ENCODE measurements at places on chromosomes 7 and 10. TPM values are rescaled to one million over a fixed set of nuclear protein-coding genes. Genes with fewer than 3 reads are reported as not detected.

DNA sequence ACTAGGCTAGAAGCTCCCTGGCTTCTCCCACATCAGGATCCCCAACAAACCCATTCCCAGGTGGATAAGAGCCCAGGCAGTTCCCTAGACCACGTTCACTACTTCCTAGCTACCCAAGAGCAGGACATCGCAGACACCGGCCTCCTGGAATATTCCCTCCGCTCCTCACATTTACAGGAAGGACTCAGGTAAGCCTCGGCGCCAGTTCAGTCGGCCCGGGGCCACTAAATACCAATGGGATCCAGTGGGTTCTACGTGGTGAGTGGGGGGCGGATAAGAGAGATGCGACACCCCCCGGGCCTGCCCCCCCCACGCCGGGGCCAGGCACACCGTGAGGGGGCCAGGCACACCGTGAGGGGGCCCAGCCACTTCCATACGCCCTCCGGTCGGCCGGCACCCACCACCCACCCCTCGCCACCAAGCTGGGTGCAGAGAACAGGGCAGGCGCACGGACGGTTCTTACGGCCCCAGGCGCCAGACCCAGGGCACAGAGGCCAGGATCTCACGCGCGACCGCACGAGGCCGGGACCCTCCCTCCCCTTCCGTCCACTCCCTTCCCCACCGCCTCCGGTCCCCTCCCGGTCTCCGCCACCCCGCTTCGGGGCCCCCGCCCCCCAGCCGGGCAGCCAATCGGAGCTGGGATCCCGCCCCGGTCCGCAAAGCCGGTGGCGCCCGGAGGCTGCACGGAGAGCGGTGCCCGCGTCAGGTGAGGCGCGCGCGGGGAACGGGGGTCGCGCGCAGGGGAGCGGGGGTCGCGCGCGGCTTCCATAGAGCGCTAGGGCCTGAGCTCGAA lies at the start of gene BLVRA:
TSS of gene BLVRA (plus strand) at position 652 of the 793 bp plus-strand sequence. CDS start 12,479 bp downstream, outside the sequence.
- DNase-seq = no peak

DNA sequence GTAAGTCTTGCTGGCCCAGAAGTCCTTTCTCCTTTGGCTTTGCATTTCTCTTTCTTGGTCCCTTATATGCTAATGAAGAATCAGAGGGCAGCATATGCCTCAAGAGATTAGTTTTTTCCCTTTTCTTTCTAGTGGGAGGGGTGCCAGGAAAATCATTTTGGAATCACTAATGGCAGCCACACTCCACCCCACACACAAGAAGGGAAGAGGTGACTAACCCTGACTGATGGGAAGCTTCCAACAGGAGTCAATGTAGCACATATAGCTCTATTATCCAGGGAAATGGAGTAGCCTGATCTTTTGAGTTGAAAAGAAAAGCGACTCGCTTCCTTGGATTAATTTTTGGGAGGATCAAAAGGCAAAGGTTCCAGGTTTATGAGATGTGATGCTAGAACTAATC lies 225.3 kb downstream of the KIF20B start:
- no peak for DNase-seq

DNA sequence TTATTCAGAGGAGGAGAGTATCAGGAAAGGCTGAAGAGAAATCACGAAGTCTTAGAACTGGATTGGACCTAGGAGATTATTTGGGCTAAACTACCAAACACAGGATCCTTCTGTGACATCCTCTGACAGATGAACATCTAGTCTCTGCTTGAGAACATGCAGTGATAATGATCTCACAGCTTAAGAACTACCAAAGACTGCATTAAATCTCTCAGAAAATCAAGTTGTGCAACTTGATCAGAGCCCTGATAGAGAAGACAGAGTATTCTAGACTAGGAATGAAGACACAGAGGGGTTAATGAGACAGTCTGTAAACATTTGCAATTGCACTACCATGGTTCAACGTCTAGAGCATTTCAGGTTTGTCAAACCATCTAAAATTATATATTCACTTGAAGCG lies 37.1 kb upstream of the AGBL3 start:
- DNase-seq = no peak

DNA sequence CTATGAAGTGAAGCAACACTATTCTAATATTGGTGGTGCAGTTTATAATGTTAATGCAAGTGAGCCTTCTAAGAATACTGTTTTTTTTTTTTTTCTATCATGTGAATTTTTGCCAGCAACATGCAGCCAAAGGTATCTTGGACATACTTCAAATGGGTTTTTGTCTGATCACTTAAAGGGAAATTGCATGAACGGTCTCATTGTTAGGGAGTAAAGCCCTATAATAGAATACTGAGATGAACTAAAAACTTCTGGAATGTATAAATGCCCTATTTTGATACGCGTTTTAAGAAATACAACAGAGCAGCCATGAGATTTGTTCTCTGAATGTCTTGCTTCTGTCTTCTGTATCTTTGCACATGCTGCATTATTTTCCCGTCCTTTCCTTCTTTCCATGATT lies 10.5 kb upstream of the MDFIC start:
- no peak for DNase-seq

DNA sequence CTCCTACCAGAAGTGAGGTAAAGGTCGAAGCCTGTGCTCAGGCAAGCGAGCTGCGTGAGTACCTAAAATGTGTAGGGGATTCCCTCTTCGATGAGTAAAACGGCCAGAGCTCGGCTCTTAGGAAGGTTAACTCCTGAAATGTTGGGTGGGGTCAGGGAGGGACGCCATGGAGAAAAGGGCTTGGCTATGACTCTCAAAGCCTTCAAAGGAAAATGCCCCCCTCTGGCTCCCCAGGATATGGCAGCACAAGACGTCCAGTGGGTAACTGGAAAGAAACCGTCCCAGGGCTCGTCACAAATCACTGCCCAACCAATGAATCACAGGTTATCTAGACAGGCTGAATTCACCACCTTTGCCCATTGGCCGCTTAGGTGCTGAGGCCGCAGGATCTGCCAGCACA lies 58.0 kb downstream of the CALML3 start:
- no peak for DNase-seq

GRCh38 chr7:41702635-41703371 lies at the start of gene INHBA:
Gene INHBA (minus strand): TSS chr7:41703090. CDS start chr7:41700374, 2,716 bp downstream.
- DNase-seq = no peak

GRCh38 chr7:43884209-43884608 lies 14.9 kb upstream of the MRPS24 start:
- no peak for DNase-seq

- no peak for DNase-seq
These were observed 545.7 kb downstream of the GATA3 start for GRCh38 chr10:8600192-8600591.

GRCh38 chr10:81847675-81848074 lies 27.3 kb upstream of the NRG3 start:
- DNase-seq = no peak

- peak; percentile 48 for DNase-seq
These were observed 88.8 kb upstream of the MDFIC start for GRCh38 chr7:114832906-114833595.

DNA sequence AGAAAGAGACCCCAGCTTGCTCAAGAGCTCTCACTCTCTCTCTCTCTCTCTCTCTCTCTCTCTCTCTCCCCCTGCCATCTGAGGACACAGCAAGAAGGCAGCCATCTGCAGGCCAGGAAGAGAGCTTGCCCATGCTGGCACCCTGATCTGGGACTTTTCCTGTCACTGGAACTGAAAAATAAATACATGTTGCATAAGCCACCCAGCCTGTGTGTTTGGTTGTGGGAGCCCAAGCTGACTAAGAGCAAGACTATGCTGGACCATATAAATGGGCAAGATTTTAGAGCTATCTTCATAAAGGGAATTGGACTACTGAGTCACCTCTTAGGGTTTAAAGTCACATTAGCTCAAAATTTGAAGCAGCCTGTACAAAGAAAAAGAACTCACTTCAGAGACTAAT lies 98.6 kb downstream of the SLC16A9 start:
- DNase-seq = no peak

DNA sequence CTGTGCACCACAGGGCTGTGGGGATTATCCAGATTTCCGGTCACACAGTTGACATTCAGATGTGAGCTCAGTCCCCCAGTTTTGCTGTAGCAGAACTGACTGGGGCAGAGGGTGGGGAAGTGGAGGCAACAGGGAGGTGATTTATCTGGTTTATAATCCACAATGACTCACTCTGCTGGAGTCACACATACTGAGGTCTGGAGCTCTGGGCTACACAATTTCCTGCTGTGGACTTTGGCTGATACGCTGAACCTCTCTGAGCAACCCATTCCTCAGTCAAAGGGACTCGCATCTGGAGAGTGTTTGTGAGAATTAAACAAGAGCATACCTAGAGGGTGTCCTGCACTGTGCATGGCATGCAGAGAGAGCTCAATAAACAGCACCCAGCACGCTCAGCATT lies 64.8 kb upstream of the PLPP4 start:
- no peak for DNase-seq

- DNase-seq = no peak
These were observed 124.0 kb upstream of the PRSS58 start for GRCh38 chr7:142381727-142382390.

- no peak for DNase-seq
These were observed 40.0 kb upstream of the PFKFB3 start for GRCh38 chr10:6162589-6163356.

DNA sequence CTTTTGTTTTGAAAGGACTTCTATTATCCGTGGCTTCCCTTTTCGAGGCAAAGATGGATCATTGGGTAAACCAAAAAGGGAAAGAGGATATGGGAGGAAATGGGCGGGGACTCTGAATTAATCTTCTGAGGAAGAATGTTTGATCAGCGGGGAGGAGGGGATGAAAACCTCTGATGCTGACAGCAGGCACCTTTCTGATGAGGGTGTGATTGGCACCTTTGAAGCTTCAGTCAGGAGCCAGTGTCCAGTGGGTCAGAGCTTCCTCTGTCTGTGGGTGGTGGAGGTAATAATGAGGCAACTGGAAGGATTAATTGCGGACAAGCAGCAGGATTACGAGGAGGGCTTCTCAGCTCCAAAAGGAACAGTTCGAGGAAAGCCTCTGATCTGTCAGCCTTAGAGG lies 877.6 kb downstream of the LRMDA start:
- DNase-seq = no peak

- no peak for DNase-seq
These were observed 4.8 kb upstream of the PDE1C start for GRCh38 chr7:32074787-32075585.

Gene CTNNA3
- total RNA-seq = 0.13 TPM

Gene CYP3A4
- 0.11 TPM for total RNA-seq

Gene CTTNBP2
- not detected for total RNA-seq

Gene PNPLA8
- 10.5 TPM for total RNA-seq

Gene LRRC4
- total RNA-seq = not detected

Gene DIP2C
- total RNA-seq = 0.10 TPM

Gene PANK1
- 9.6 TPM for total RNA-seq

Gene TDRD1
- total RNA-seq = not detected

Gene MKX
- total RNA-seq = not detected

Gene ZNF488
- not detected for total RNA-seq

Measured in GM12878 (cell line).